ENCODE measurements at places on chromosomes 3 and 15.
A peak's percentile ranks its signal among the peaks of the same experiment; 100 is the strongest.

GRCh38 chr3:191397771-191398170, 63.2 kb upstream of the PYDC2 start:
- no peak for DNase-seq

DNA sequence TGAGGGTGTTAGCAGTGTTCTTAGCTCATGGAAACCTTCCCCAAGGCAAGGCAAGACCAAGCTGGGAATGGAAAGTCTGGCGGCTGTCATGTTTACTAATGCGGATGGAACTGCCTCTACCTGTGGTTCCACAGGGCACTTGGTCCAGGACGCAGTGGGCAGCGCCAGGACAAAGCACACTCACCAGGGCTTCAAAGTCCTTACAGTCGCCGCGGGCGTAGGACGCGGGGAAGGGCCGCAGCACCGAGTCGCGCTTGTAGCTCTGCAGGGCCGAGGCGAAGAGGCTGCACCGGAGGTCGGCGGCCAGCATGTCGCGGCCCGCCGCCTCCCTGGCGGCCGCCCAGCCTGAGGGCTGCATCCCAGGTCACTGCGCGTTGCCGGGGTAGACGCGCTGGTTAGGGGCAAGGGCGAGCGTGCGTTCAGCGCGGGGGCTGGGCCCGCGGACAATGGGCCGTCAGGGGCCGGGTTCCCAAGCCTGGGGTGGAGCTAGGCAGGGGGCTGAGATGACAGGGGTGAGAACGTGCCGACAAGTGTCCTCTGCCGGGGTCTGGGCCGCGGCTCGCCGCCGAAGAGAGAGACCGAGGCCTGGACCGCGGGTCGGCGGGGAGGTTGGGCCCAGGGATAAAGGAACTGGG, 497 bp downstream of the PARP16 start:
- DNase-seq = peak; percentile 42

GRCh38 chr15:42727750-42728381, 9.1 kb downstream of the CDAN1 start:
- DNase-seq = no peak

DNA sequence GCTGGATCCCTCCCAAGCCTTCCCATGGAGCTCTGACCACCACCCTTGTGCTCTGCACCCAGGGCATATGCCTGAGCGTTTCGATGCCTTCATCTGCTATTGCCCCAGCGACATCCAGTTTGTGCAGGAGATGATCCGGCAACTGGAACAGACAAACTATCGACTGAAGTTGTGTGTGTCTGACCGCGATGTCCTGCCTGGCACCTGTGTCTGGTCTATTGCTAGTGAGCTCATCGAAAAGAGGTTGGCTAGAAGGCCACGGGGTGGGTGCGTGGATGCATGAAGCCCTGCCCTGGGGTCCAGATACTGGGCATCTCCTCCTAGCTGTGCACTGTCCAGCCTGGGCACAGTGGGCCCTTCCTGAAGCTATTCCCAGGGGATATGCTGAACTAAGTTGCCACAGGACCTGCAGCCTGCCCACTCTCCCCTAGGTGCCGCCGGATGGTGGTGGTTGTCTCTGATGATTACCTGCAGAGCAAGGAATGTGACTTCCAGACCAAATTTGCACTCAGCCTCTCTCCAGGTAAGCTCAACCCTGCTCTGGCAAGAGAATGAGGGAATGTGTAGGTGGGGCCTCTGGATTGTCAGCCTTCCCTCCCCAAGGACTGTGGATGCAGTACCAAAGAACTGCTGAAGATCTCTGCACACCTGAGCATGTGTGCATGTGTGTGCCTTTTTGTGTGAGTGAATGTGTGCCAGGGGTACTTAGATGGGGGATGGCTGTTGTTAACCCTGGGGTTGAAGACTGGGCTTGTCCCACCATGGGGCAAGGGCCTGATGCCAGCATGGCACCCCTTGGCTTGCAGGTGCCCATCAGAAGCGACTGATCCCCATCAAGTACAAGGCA, 2.1 kb downstream of the MYD88 start:
- no peak for DNase-seq

DNA sequence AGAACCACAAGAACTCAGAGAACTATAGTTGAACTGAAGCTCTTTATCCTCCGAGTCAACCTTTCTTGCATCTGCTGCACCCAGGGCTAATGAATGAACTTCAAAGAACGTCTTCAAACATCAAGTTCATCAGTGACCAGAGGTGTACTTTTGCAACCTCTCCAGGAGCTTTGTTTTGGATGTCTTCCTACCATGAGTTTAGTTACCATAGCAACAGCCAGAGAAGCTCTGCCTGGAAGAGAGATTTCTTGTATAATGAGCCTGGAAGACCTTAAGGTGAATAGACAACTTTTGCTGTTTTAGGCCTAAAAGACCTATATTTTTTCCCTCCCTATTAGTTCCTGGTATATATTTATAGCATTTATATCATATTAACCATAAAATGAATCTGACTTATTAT, 9.1 kb downstream of the ACTC1 start:
- no peak for DNase-seq

DNA sequence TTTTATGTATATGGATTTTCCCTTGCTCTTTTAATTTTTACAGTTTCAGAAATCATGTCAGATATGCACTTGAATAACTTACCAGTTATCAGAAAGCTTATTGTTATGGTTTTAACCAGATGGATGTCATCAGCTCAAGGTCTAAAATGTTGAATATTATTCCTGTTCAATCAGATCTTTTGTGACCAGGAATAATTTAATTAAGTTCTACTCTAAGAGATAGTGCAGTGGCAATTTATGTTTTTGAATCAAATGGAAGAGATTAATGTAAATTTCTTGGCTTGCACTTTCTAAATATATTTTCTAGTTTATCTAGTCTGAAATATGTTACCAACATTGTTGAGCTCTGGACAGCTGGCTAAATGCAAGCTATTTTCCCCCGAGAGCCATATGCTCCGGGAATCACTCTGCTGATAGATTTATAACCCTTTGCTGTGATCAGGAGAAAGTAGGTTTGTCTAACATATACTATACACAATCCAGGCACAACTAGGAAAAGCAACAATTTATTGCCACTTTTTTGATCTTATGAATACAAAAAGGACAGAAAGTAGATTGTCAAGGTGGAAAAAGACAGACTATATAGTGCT, 76.8 kb upstream of the CD96 start:
- no peak for DNase-seq

GRCh38 chr15:23647421-23648370, at the start of gene MAGEL2:
TSS of gene MAGEL2 (minus strand) at chr15:23647867. CDS start at chr15:23647742, 125 bp downstream.
- DNase-seq = no peak

DNA sequence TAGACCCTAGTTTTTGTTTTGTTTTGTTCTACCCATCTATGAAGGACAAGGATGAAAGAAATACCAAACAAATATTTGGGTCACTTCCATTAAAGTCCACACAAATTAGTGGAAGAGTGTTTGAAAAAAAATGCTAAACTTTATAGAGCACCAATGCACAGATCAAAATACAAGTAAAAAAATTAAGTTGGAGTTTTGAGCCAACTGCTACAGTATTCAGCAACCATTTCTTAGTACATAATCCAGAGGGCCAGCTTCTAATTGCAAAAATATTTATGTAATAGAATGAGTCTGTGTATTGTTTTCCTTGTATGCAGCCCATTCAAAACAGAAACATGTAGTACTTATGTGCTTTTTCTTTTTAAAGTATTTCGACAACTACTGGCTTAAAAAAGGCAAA, 121.1 kb downstream of the CBLB start:
- DNase-seq = no peak

DNA sequence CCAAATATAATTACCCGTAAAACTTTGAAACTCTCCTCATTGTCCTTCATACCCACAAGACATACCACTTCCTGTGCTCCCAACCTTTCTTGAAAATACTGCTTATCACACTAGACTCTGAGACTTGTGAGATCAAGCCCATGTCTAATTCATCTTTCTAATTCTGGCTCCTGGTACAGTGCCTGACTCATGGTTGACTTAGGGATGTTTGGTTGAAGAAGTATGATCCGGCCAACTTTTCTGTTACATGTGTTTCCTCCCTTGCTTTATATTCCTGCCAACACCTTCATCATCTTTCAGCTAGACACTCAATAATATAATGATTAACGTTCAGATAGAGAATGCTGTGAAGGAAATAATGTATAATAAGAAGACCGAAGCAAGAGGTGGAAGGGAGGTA, 58.2 kb downstream of the MEX3B start:
- no peak for DNase-seq

GRCh38 chr3:147007736-147008245, 398.6 kb downstream of the ZIC4 start:
- no peak for DNase-seq

DNA sequence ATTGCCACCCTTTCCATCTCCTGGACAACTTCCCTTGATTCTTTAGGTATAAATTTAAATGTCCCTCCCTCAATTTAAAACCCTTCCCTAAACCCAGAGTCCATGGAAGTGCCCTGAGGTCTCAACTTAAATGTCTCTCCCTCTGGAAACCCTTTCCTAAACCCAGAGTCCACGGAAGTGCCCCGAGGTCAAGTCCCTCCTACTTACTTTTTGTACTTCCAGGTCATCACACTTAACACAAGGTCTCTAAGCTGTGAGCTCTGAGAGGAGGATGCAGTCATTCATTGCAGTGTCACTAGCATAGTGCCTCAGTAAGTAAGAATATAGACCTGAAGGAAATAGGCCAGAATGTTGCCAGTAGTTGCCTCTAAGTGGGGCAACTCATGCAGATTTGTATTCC, 78.2 kb upstream of the BNC1 start:
- DNase-seq = no peak

- no peak for DNase-seq
These were observed 396.8 kb upstream of the TBL1XR1 start for GRCh38 chr3:177594096-177594495.

DNA sequence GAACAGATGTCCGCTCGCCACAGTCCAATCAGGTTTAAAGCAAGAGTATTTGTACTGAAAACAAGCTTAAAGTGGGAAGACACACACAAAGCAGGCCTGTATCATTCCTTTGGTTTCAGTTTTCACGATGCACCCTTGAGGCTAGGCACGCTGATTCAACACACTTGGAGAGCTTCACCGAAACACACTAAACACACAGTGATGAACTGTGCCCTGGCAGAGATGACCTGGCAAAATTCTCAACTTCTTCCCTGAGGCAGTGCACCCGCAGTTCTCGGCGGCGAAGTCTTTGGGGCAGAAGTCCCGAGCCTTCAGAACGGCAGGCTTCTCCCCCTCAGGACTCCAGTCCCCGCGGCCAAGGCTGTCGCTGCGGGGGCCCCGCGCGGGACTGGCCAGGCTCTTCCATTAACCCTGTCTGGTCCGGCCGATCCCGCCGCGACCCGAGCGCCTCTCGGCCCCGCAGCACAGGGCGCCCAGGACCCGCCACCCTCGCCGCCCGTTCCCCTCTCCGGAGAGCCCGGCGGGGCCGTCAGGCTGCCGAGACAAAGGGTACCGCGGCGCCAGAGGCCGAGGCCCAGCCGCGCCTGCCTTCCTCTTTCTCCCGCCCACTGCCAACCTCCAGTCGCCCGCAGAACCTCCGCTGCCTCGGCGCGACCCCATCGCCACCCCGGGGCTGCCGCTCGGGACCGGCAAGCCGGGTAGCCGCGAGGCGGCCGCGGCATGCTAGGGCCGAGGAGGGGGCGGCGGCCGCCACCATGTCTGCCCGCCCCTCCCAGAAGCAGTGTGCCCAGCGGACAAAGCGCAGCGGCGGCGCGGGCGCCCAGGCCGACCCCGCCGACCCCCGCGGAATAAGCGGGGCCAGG, 792 bp downstream of the GABPB1 start:
- DNase-seq = peak; percentile 83

GRCh38 chr15:79904271-79904670, 7.5 kb upstream of the MTHFS start:
- DNase-seq = no peak

DNA sequence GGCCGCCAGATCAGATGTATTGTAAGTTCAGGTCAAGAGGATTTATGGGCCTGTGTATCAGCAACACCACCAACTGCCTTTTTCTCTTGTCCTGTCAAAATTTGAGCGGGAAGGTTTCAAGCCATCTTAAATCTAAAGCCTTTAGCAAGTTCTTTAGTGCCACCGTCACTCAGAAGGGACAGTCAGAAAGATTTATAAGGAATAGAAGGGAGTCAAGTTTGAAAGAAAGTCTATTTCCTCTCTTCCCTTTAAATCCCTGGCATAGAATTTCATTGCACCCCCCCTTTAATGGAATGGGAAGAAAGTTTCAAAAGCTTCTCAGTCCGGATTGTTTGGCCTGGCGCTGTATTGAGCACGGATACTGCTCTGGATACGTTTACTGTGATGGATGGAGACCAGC, 359.4 kb downstream of the FEZF2 start:
- no peak for DNase-seq

GRCh38 chr3:104629038-104629437, 737.7 kb upstream of the ALCAM start:
- no peak for DNase-seq

GRCh38 chr3:792630-793029, 300.2 kb upstream of the CNTN6 start:
- no peak for DNase-seq

DNA sequence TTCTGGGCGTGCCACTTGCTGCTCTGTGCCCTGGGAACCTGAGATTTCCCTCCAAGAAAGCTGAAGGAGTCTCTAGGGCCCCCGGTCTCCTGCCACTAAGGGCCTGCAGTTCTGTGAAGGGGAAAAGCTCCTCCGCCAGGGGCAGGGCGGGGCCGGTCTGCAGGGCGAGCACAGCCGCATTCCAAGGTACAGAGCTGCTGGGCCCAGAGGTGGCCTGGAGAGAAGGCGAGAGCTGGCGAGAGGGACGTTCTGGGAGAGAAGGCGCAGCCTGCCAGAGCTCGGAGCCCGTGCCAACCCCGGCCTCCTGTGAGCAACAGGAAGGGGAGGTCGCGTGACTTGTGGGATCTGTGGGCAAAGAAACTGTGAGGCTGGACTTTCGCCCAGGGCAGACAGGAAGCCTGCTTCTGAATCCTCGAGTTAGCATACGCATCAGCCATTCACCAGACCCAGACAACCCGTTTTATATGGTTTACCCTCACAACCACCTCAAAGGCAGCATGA, 500.4 kb downstream of the SHQ1 start:
- DNase-seq = peak; percentile 91

GRCh38 chr3:18672561-18672960, 247.4 kb upstream of the SATB1 start:
- no peak for DNase-seq

GRCh38 chr15:96849271-96849900, 518.9 kb downstream of the NR2F2 start:
- no peak for DNase-seq

DNA sequence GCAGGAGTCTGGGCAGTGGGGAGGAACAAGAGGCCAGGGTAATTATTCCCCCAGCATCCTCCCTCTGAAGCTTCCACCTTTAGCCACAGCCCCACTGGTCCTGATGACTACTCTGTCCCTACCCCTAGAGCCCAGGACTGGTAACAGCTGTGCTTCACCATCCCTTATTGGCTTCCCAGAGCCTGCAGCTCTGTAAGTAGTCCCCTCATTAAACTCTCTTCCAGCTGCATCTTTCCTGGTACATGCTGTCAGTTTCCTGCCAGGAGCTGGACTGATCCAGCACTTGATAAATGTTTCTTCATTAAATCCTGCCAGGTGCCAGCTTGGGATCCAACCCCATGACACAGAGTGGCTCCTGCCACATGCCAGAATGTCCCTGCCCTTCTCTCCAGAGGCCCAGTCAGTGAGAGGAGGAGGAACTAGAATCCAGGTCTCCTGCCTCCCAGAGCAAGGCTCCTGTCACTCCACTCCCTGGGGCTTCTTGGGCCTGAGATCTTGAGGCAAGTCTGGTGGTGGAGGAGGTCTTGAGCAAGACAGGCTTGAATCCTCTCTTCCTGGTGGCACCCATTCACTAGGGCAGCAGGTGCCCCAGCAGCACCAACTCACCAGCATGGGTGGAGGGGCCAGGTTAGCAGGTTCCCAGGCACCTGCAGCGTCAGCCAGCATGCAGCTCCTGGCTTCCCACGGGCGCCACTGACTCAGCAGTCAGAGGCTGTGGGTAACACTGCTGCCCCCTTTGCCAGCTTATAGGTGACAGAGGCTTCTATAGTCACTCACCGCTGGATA, 27.6 kb downstream of the FBXW12 start:
- no peak for DNase-seq

Data from hematopoietic multipotent progenitor cell treated with erythropoietin and hydrocortisone succinate and interleukin-3 and kit ligand, for 6 days (in vitro differentiated cells).